ENCODE measurements at places on chromosomes 1 and 21.

- DNase-seq: no peak
Measured at GRCh38 chr1:91450260-91450659, 45.6 kb upstream of the HFM1 start.

- DNase-seq: no peak
Measured at GRCh38 chr1:15173863-15174614, 20.5 kb downstream of the TMEM51 start.

DNA sequence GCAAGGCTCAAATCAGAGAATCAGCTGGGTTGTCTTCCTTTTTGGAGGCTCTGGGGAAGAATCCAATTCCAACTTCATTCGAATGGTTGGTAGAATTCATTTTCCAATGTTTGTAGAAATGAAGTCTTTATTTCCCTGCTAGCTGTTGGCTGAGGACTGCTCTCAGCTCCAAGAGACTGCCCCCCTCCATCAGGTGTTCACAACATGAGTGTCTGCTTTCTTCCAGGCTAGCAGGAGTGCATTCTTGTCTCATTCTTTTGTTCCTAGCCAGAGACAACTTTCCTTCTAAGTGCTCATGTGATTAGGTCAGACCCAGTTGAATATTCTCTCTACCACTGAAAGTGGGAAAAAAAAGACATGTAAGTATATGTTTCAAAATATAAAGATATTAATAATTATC is 95.2 kb downstream of the HLX start:
- no peak for DNase-seq

GRCh38 chr1:101548376-101548775 is 311.6 kb downstream of the S1PR1 start:
- no peak for DNase-seq
